Heart right ventricle (tissue), 16 donors: ENCODE measurements at places on chromosomes 6 and 20. TPM values are rescaled to one million over a fixed set of nuclear protein-coding genes. Genes with fewer than 3 reads are reported as not detected.

GSTA2 gene
- total RNA-seq = not detected

COL11A2 gene
- total RNA-seq = 0.75 TPM

HLA-DPB1 gene
- total RNA-seq = 32.2 TPM

METTL24 gene
- total RNA-seq = 2.1 TPM

CD109 gene
- 12.0 TPM for total RNA-seq

RAET1L gene
- total RNA-seq = not detected

KHDRBS2 gene
- not detected for total RNA-seq

GTSF1L gene
- not detected for total RNA-seq
